ENCODE measurements at places on chromosomes 1 and 21. TPM values are rescaled to one million over a fixed set of nuclear protein-coding genes. Genes with fewer than 3 reads are reported as not detected.

The SLC19A2 gene
- 3.8 TPM for total RNA-seq

The WNT4 gene
- total RNA-seq, result not detected

GRCh38 chr1:163410073-163410999 lies 88.6 kb downstream of the NUF2 start:
- H3K36me3 ChIP-seq, result no peaks in the 10 kb centered on the region
- H3K4me1 ChIP-seq, result no peaks in the 10 kb centered on the region
- DNase-seq, result no peak
- no peaks in the 10 kb centered on the region for H3K27me3 ChIP-seq
- no peak overlapping the region for H3K4me3 ChIP-seq

- H3K27me3 ChIP-seq, result no peaks in the 10 kb centered on the region
- H3K4me1 ChIP-seq, result peaks cover 11% of the 10 kb centered on the region
- no peak overlapping the region for H3K27ac ChIP-seq
- H3K4me3 ChIP-seq, result no peak overlapping the region
- DNase-seq, result no peak
- H3K36me3 ChIP-seq, result no peaks in the 10 kb centered on the region
Measured at GRCh38 chr1:41626616-41627375, 142.3 kb upstream of the EDN2 start.

DNA sequence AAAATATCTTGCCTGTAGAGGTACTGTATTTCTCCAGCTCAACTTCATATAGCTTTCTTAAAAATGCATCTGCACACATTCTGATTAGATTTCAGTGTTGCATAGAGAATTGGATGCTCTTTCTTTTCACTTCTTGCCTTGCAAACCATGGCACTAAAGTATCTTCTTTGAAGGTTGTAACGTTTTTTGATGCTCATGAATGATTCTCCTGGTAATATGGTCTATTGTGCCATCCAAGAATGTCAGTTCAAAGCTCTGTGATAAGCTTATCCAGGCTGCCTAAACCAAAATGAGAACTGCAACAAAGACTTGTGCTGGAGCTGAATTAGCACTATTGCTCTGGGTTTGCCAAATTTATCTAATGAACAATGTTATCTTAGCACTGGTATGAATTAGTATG lies 1.9 kb downstream of the SGIP1 start:
- H3K4me3 ChIP-seq, result no peak overlapping the region
- no peak overlapping the region for H3K27ac ChIP-seq

GRCh38 chr1:108080448-108080847 lies 115.5 kb upstream of the VAV3 start:
- peak overlapping the region; percentile 22 for H3K4me3 ChIP-seq
- no peak for DNase-seq
- peak overlapping the region; percentile 68 for H3K27ac ChIP-seq

DNA sequence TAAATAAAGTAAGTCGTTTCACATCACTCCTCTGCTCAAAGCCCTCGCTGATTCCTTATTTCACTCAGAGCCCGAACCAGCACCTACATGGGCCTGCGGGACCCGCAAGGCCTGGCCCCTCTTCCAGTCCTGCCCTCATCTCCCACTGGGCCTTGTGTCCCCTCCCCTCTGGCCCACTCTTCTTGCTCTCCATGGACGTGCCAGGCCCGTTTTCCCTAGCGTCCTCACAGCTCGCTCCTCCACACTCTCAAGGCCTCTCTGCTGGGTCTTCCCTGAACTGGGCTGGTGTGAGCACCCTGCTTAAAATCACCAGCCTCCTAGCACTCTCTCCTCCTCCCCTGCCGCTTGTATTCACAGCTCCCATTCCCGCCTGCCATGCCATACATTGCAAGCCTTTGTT lies 237.9 kb downstream of the FOXD2 start:
- H3K4me3 ChIP-seq, result no peak overlapping the region
- DNase-seq, result no peak
- no peaks in the 10 kb centered on the region for H3K4me1 ChIP-seq
- H3K27ac ChIP-seq, result no peak overlapping the region
- H3K27me3 ChIP-seq, result no peaks in the 10 kb centered on the region
- no peaks in the 10 kb centered on the region for H3K36me3 ChIP-seq

DNA sequence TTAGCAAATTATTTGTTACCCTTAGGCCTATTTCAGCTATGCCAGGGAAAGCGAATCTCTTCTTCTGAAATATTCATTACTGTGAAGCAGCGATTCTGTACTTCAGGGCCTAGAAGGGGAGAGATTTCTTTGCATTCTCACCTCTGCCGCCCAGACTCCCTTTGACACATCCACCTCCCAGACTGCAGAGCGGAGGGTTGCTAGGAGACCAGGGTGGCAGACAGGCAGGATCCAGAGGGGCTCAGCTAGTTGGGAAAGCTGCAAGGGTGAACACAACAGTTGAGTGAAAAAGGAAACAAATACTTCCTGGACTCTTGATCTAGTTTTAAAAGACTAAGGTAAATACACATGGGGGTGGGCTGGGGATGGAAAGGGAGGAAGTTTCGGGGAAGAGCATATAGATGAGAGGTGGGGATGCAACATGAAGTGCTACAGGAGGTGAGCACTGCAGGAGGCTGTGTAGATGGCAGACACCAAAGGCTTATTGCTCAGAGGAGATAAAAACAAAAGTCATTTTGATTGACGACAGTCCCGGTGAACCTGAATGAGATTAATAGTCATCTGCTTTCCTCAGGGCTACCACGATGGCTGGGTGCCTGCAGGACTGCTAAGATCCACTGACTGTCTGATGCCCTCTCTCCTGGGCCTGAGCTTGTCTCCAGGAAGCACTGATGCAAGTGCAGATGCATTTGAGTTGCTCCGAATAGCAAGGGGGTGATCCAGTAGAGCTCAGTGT lies 26.4 kb upstream of the RAB3GAP2 start:
- H3K4me3 ChIP-seq, result no peak overlapping the region
- no peaks in the 10 kb centered on the region for H3K36me3 ChIP-seq
- no peak for DNase-seq
- H3K27me3 ChIP-seq, result no peaks in the 10 kb centered on the region
- H3K27ac ChIP-seq, result no peak overlapping the region
- no peaks in the 10 kb centered on the region for H3K4me1 ChIP-seq

DNA sequence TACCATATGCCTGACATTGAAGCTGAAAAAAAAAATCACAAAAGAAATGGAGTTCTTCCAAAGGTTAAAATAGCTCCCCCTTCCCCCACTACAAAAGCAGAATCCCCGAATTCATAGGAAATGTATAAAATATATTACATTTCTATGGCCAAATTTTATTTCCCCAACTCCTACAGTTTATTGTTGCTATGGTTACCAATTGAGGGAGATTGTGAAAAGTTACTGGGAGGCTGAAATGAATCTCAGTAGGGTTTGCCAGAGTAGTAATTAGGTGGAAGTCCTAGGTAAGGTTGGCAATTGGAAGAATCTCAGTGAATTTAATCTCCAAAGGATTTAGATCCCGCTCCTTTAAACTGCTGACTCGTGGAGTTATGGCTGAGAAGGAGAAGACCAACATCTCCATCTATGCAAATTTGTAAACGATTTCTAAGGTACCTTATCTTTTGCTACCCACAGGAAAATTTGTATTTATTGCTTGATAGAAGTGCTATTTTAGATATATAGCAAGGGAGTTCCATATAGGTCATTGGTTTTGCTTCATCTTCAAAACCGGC lies 282.1 kb downstream of the BACH1 start:
- H3K4me3 ChIP-seq, result no peak overlapping the region
- H3K27ac ChIP-seq, result no peak overlapping the region
- no peaks in the 10 kb centered on the region for H3K4me1 ChIP-seq
- H3K27me3 ChIP-seq, result no peaks in the 10 kb centered on the region

DNA sequence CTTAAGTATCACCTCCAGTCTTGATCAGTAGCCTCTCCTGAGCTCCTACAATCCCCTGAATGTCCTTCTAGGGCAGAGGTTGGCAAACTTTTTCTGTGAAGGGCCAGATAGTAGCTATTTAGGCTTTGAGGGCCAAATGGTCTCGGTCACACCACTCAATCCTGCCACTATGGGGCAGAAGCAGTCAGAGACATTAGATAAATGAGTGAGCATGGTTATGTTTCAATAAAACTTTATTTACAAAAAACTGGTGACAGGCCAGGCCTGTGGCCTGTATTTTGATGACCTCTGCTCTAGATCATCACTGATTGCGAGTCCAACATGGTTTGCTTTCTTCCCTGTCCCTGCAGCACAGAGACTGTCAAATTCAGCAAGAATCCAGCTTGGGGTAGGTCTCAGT lies 36.3 kb downstream of the LRP8 start:
- peaks cover 4% of the 10 kb centered on the region for H3K4me1 ChIP-seq
- no peak for DNase-seq
- no peak overlapping the region for H3K27ac ChIP-seq
- no peaks in the 10 kb centered on the region for H3K27me3 ChIP-seq
- no peaks in the 10 kb centered on the region for H3K36me3 ChIP-seq
- no peak overlapping the region for H3K4me3 ChIP-seq

The WDR64 gene
- total RNA-seq, result 0.66 TPM

GRCh38 chr1:234996245-234996757 lies 132.3 kb downstream of the TOMM20 start:
- H3K36me3 ChIP-seq, result no peaks in the 10 kb centered on the region
- H3K4me3 ChIP-seq, result no peak overlapping the region
- H3K27ac ChIP-seq, result no peak overlapping the region
- no peaks in the 10 kb centered on the region for H3K27me3 ChIP-seq
- H3K4me1 ChIP-seq, result no peaks in the 10 kb centered on the region
- DNase-seq, result no peak

The ZBTB37 gene
- total RNA-seq, result 21.7 TPM

DNA sequence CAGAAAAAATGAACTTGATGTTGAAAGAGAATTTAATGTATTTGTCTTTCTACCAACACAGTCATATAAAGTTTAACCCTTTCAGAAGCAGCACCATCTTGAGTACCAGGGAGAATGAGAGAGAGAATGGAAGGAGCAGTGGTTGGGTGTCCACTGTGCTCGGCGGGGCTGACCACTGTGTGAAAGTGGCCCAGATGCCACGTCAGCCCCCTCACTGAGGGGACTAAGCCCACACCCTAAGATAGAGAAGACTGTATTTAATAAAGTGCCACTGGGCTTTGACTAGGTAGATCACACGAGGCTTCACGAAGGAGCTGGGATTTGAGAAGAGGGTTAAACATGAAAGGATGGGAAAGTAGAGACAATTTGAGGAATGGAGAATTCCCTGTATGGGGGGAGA lies 31.2 kb downstream of the BATF3 start:
- peaks cover 6% of the 10 kb centered on the region for H3K4me1 ChIP-seq
- H3K27me3 ChIP-seq, result no peaks in the 10 kb centered on the region
- no peaks in the 10 kb centered on the region for H3K36me3 ChIP-seq

GRCh38 chr1:73066866-73067265 lies 784.5 kb upstream of the NEGR1 start:
- DNase-seq, result no peak
- no peaks in the 10 kb centered on the region for H3K36me3 ChIP-seq
- H3K4me1 ChIP-seq, result no peaks in the 10 kb centered on the region
- no peak overlapping the region for H3K4me3 ChIP-seq
- H3K27me3 ChIP-seq, result no peaks in the 10 kb centered on the region

The CCDC24 gene
- 2.9 TPM for total RNA-seq

The PADI4 gene
- total RNA-seq, result 0.12 TPM

The PLA2G2C gene
- total RNA-seq, result not detected

The MYOG gene
- total RNA-seq, result not detected

GRCh38 chr21:29271927-29272333 lies 26.8 kb upstream of the BACH1 start:
- no peak overlapping the region for H3K27ac ChIP-seq
- H3K36me3 ChIP-seq, result no peaks in the 10 kb centered on the region
- H3K4me1 ChIP-seq, result no peaks in the 10 kb centered on the region
- DNase-seq, result no peak
- H3K27me3 ChIP-seq, result no peaks in the 10 kb centered on the region

The PRAMEF9 gene
- not detected for total RNA-seq

DNA sequence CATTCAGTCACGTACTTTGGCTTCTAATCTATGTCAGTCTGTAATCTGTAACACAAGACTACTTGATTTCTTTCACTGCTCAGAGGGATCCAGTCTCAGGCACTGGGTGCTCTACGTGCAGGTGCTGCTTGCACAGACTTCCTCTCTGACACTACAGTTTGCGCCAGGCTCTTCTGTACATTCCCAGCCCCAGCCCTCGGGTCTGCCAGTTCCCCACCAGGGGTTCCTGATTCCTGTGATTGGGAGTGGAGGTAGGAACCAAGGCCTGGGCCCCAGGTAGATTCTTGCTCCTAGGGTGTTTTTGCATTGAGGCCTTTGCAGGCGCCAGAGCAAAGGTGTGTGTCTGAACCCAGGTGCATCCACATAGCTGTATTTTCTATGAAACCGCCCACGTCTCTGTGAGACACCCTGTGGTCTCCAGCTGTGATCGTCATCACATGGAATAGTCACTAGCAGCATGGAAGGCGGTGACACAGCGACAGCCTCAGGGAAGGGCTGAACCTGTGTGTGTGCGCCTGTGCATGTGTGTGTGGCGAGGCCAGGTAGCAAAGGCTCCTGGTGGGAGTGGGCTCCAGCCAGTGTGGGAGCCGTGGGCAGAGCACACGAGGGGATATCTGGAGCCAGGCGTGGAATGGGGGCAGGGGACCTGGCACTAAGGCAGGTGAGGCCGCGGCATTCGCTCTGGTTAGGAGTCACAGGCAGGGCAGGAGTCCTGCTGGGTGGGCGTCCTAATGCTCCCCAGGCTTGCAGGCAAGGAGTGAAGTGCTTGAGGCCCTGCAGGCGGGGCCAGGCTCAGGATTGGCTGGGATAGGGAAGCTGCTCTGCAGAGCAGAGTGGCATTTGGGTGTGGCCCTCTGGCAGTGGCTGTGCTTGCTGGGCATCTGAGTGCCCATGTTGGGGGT lies 5.2 kb downstream of the GJC2 start:
- DNase-seq, result no peak
- H3K4me3 ChIP-seq, result no peak overlapping the region
- no peaks in the 10 kb centered on the region for H3K4me1 ChIP-seq
- no peaks in the 10 kb centered on the region for H3K36me3 ChIP-seq
- H3K27ac ChIP-seq, result peak overlapping the region; percentile 27

The GORAB gene
- total RNA-seq, result 22.7 TPM

GRCh38 chr1:244221991-244222390 lies 170.9 kb downstream of the ZBTB18 start:
- no peaks in the 10 kb centered on the region for H3K36me3 ChIP-seq
- no peak overlapping the region for H3K27ac ChIP-seq
- DNase-seq, result no peak
- H3K4me1 ChIP-seq, result no peaks in the 10 kb centered on the region
- H3K27me3 ChIP-seq, result no peaks in the 10 kb centered on the region

DNA sequence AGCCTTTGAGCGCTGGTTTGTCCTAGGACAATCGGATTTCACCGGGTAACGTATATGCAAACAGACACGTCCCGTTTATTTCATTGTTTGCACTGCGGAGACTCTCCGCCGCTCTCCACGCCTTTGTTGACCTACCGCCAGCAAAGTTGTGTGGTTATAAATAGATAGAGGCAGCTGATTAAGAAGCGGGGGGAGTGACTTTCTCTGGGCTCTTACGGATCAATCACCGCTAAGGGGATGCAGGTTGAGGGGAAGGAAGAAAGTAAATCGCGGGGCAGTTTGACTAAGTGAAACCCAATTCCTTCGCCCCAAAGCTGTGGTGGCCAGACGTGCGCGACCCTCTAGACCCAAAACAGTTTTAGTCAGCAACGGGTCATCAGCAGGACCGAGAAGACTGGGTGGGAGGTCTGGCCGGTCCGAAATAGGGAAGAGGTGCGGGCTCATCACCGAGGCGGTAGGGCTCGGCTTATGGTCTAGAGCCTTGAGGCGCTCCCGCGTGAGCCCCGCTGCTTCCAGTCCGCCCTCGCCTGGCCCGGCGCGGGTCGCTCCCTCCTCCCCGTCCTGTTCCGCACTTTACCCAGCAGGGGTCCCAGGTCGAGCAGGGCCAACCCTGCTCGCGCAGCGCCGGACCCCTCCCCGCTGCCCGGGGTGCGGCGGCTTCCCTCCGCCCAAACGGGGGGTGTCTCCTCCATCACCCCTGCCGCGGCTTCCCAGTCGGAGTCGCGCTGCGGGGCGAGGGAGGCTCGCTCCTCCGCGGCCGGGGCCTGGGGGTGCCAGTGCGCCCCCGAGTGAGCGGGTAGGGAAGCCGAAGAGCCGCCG lies 120.8 kb upstream of the RRP15 start:
- H3K27me3 ChIP-seq, result peaks cover 11% of the 10 kb centered on the region
- H3K27ac ChIP-seq, result no peak overlapping the region
- H3K36me3 ChIP-seq, result no peaks in the 10 kb centered on the region
- H3K4me1 ChIP-seq, result no peaks in the 10 kb centered on the region
